Natural killer cell (primary cell): ENCODE measurements at places on chromosomes 6 and 20.
A peak's percentile ranks its signal among the peaks of the same experiment; 100 is the strongest.

DNA sequence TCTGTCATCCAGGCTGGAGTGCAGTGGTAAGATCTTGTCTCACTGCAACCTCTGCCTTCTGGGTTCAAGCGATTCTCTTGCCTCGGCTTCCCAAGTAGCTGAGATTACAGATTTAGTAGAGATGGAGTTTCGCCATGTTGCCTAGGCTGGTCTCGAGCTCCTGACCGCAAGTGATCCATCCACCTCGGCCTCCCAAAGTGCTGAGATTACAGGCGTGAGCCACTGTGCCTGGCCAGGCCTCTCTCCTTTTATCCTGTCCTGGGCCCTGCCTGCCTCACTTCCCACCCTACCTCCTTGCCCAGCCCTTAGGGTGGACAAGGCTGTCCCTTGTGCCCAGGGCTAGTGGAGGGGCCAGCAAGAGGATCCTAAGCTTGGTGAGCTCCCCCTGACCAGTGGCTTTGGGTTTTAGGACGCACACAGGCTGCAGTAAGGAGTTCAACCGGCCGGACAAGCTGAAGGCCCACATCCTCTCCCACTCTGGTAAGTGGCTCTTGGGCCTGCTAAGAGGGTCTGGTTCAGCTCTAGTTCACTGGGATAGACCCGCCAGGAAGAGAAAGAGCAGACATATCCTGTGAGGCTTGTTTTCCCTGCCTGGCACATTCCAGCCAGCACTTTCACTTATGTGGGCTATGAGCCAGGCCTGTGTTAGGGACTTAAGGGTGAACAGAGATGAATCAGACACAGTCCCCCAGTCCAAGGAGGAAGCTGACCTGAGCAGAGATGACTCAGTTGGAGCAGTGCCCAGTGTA is 21.9 kb upstream of the CHMP4B start:
- no peak for DNase-seq

DNA sequence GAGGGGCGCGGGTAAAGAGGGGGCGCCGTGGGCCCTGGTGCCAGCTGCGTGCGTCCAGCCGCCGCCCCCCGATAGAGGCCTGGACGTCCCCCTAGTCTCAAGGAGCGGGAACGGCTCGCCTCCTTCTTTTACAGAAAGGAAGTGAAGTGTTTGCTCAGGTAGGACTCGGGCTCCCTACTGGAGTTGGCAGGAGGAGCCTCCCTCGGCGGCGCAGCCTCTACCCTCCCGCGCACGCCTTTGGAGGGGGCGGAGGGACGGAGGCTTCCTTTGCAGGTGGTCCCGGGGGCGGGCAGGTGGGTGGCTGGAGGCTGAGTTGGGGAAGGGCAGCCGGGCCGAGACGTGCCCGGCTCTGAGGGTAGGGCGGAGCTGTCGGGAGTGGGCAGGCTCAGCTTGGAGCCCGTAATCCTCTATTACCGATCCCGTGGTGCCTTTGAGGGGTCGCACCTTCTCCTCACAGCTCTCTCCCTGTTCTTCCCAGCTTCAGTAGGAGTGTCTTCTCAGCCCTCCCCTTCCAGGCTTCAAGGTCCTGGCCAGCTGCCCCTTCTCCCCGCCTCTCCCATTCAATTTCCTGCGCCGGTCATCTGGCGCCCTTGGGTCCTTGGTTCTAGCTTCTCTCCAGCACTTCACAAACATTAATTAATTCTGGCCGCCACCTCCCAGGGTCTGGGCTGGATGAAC is 728 bp downstream of the ITPR3 start:
- DNase-seq, result no peak

DNA sequence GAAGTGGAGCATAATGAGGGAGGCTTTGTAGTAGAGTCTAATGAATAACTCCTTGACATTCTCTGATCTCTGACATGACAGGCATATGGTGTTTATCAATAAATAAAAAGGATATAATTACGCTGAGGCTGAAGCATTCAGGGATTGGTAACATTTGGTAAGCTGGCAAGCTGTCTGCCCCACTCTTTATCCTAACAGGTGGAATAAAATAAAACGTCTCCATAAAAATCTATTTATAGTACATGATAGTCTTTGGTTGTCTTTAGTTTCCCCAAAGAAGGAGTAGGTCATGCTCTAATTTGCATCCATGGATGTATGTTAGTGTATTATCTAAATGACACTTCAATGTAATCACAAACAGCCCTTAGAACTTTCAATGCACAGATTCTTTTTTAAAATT is 30.9 kb upstream of the RBM24 start:
- DNase-seq, result no peak

- DNase-seq, result no peak
Observed at GRCh38 chr6:16200321-16200883, 38.0 kb upstream of the GMPR start.

DNA sequence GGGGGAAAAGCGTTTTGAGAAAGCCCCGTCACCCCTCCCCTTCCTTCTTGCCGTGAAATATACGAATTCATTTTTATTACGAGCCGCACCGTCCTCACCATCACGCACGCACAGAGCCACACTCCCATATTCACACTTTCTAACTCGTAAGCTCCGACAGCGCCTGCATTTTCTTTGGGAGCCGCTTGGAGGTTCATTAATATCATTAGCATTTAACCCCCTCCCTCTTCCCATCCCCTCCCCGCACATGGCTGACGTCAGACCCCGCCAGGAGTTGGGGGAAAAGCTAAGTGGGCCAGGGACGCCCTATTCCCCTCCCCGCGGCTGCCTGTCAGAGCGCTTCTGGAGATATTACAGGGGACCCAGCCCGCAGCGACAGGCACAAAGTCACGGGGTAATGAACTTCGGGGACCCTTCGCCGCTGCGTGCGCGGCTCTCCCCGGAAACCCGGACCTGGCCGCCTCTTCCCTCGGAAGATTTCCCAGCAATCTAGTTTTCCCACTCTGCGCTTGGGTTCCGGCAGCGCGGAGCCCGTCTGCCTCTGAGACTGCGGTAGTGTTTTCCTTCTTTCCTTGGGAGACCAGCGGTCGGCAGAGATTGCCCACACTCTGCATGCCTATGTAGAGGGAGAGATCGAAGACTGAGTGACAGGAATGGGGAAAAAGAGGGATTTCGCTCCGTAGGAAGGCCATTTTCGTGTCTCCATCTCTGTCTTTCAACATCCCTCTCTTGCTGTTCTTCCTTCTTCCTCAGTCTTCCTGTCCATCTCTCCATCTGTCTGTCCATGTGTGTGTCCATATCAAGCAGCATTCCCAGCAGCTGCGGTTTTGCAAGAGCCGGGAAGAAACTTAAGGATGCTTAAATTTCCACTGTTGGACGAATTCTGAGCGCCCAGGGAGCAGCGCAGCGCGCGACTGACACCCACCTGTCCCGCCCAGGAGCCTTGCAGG is at the start of gene NR2E1:
NR2E1 (plus strand) TSS at position 309 of the 950 bp plus-strand sequence. CDS start 744 bp downstream, outside the sequence.
- DNase-seq, result no peak

GRCh38 chr6:101477436-101477835 is 83.9 kb downstream of the GRIK2 start:
- no peak for DNase-seq

DNA sequence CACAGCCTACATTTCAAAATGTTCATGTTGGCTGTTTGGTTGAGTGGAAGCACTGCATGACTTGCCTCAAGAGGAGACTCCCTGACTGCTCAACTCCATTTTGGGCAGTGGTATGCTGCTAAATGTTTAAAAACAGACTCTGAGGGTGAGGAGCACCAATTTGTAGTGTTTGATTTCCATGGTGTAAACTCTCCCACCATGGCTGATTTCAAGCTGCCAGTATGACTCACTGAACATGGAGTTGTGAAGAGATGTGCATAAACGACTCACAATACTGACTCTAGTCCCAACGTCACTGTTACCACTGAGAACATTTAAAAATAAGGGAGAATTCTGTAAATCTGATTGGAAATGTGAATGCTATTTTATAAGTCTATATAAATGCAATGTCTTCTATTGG is 70.4 kb downstream of the BACH2 start:
- no peak for DNase-seq

DNA sequence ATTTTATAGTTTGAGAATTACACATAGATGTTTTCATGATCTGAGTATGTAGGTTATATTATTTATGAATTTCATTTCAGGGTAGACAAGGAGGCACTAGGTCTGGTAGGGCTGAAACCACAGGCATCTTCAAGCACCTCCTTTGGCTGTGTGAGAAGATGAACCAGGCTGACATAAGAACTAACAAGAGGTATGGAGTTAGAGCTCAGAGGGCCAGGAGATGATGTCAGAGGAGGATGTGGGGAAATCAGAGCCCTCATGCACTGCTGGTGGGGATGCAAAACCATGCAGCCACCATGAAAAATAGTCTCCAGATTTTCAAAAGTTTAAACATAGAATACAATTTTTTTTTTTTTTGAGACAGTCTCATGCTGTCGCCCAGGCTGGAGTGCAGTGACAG is 13.6 kb upstream of the RIPOR3 start:
- DNase-seq, result no peak

DNA sequence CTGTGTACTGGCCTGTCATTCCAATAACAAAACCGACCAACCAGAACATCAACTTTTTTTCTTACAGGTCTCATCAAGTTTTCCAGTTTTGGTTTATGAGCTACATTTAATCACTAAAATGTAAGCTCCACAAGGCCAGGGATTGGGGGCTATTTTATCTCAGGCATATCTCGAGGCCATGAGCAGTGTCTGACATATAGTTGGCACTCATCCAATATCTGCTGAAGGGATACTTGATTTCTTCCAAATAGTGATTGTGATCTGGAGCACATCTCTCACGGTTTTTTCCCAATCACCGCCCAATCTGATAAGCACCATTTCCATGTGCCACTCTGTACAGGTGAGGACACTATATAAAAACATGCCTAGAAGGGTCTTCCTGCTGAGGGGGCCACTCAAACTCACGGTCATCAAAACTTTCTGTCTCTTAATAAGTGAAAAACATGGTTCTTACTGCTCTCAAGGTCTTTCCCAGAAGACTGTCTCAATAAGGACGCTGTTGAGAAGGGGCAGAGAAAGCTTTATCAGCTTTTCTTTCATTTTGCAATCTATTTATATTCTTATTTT is 65.5 kb downstream of the MAN1A1 start:
- no peak for DNase-seq

DNA sequence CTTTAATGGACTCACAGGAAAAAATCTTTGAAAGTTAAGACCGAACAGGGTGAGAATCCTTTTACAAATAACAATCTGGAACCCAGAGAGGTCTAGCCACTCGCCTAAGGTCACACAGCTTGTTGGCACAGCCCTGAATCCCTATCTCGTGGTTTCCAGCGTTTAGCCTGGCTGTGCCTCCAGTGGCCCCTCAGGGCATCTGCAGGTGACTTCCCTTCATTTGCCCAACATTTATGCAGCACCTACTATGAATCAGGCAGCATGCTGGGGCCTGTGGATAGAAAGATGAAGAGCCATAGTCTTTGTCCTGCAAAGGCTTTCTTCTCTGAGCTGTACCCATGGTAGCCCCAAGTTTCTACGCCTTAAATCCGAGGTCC is 2.6 kb upstream of the NR2E1 start:
- DNase-seq, result no peak

- no peak for DNase-seq
Observed at GRCh38 chr6:167499161-167499660, 174.3 kb downstream of the TTLL2 start.

GRCh38 chr20:63653041-63653973 is at the start of gene STMN3:
STMN3 (minus strand) TSS chr20:63653424; CDS start chr20:63653345, 79 bp downstream.
- peak; percentile 79 for DNase-seq

- DNase-seq, result no peak
Observed at GRCh38 chr6:112486454-112486853, 139.3 kb downstream of the RFPL4B start.

DNA sequence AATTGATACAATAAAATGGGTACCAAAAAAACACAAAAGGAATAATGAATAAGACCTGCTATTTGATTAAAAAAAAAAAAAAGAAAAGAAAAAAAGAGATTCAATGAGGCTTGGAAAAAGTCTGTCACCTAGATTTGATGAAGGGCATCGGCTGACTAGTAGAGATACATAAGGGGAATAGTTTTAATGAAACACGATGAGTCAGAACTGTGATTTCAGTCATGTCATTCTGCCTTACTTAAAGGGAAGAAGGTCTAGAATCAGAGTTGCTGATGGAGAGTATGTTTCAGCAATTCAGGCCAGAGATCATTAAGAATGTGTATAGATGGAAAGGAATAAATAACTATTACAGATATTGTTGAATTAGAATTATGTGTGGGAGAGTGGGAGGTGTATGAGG is 565.9 kb upstream of the RNF217 start:
- DNase-seq, result no peak

- DNase-seq, result no peak
Observed at GRCh38 chr6:115712291-115712961, 348.3 kb downstream of the FRK start.

GRCh38 chr6:20056350-20056992 is 155.8 kb downstream of the MBOAT1 start:
- no peak for DNase-seq

DNA sequence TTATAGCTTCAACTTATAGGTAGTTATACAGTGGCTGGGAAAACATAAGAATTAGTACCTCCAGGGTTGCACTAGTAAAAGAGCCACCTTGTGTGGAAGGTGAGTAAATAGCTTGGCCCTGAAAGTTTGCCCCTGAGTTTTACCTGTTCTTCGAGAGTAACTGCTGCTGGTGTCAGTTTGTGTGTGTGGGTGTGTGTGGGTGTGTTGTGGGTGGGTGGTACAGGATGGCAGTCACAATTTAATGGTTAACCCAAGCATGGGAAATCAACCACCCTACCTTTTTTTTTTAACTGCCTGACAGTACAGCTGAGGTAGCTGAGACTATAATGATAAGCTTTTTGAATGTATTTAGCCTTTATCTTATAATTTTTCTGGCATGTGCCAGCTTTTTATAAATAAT is 137.3 kb downstream of the STXBP5 start:
- DNase-seq, result no peak

DNA sequence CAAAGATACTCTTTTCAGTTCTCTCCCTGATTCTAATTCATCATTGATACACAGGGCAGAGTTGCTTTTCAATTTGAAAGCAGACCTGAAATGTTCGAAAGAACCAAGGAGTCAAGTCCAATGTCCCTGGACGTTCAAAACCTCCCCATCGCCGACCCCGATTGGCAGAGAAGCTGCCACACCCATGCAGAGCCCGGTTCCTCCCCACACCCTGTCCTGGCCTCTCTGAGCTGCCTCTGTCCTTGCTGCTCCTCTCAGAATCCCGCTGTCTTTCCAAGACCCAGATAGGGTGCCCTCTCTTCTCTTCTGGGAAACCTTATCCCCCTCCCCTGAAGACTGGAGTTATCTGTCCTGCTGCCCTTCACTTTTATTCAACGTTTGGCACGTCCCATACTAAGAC is 52.3 kb upstream of the CITED2 start:
- DNase-seq, result no peak

DNA sequence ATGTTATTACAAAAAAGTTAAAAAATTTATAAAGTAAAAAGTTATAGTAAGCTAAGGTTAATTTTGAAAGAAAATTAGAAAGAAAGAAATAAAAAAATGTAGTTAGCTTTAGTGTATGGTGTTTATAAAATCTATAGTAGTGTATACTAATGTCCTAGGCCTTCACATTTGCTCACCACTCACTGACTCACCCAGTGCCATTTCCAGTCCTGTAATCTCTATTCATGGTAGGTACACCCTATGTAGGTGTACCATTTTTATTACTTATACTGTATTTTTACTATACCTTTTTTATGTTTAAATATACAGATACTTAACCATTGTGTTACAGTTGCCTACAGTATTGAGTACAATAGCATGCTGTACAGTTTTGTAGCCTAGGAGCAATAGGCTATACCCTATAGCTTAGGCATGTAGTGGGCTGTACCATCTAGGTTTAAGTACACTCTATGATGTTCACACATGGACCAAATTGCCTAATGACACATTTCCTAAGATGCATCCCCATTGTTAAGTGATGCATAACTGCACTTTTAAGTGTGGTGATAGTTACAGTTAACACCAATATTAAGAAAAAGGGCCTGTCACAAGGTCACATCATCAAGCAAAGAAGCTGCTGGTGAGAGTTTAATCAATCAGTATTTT is 8.0 kb downstream of the CD2AP start:
- no peak for DNase-seq
